ENCODE measurements at places on chromosomes 12 and 14.

GRCh38 chr12:90836689-90837088 lies 118.3 kb downstream of the CCER1 start:
- no peak for DNase-seq

DNA sequence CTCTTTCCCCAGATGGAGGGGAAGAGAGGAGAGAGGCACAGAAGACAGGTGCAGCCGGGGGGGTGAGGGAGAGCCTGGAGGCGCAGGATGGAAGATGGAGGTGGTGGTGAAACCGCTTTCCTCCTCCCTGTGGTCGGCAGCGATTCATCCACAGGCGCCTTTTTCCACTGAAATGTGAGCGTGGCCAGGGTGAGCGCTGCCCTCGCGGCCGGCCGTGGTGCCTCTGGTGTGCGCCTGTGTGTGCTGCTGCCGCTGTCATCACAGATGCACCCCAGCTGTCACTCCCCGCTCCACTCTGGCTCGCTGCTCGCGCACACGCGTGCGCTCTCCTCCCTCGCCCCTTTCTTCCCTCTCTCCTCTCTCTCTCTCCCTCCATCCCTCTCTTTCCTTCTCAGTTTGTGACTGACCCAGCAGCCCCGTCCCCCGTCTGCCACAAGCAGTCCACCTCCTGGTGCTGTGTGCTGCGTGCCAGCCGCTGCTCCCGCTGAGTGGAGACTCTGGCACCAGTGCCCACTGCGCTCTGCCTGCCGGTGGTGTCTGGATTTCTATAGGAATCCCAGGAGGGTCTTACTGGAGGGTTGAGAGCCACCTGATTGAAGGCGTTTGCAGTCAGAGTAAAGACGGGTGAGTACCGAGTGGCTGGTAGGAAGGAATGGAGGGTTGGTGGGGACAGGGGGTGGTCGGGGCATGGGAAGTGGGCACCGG lies at the start of gene LRTM2:
TSS of gene LRTM2 (plus strand) at position 375 of the 705 bp plus-strand sequence. CDS start 7,584 bp downstream, outside the sequence.
- no peak for DNase-seq

DNA sequence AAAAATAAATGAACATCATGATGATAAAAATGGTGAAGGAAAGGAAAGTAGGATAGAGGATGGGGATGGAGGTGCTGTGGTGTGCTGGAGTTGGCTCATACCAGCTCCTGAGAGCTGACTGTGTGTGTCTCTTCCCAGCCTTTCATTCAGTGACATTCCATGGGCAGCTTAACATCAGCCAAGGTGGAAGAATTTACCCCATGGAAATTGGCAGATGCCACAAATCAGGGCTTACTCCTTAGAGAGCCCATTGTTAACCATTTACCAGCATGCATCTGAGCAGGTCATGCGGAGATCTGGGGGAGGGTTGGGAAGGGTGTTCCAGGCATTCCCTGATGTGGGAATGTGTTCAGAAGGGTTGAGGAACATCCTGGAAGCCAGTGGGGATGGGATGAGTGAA lies 164.7 kb upstream of the MYL2 start:
- no peak for DNase-seq

GRCh38 chr12:11812241-11812585 lies 162.7 kb downstream of the ETV6 start:
- no peak for DNase-seq

DNA sequence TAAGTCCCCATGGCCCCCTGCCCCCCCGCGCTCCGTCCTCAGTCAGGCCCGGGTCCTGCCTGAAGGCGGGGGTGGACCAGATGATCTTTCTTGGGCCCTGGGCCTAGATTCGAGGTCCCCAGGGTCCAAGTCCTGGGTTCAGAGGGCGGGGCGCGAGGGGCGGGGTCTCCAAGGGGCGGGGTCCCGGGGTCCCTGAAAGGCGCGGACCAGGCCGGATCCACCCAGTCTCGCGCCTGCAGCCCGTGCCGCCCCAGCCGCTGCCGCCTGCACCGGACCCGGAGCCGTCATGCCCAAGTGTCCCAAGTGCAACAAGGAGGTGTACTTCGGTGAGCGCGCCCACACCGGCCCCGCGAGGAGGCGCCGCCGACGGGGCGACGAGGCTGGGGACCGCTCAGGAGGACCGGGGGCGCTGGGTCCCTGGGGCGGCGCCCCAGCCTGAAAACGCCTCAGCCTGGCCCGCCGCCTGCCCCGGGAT lies 325 bp downstream of the CRIP1 start:
- DNase-seq, result peak; percentile 38

- DNase-seq, result no peak
Observed at GRCh38 chr12:53128780-53129569, 25.7 kb downstream of the SOAT2 start.

DNA sequence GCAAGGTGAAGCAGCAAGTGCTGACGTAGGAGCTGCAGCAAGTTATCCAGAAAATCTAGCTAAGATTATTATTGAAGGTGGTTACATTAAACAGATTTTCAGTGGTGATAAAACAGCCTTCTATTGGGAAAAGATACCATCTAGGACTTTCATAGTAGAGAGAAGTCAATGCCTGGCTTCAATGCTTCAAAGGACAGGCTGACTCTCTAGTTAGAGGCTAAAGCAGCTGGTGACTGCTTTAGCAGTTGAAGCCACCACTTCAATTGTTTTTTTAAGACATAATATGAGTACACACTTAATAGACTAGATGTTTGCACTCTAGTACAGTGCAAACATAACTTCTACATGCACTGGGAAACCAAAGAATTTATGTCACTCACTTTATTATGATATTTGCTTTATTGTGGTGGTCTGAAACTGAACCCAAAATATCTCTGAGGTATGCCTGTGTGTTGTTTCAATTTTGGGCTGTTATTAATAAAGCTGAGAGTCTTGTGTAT lies 1026.9 kb upstream of the FOXG1 start:
- DNase-seq, result no peak

GRCh38 chr12:98737322-98737712 lies 92.2 kb downstream of the APAF1 start:
- DNase-seq, result no peak

DNA sequence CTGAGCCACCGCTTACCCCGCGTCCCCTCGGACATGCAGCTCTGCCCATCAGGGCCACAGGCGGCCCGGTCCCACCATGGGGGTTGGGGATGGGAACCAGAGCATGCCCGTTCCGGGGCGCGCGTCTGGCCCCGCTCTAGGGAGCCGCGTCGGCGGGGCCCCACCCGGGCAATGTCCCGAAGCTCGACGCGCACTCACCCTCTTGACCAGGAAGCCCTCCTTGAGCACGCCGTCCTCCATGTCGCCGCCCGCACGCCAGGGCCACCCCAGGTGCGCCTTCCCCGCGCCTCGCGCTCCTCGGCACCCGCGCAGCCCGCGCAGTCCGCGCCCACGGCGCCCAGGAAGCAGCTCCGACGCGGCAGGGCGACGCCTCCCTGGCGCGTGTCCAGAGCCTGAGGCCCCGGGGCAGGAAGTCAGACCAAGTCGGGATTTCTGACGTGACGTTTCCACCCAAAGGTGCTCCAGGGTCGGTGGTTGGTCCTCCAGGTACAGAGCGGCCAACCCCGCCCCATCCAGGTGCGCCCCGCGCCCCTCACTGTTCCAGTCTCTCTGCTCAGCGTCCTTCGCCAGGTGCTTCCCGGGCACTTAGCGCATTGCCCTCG lies at the start of gene PLEK2:
TSS of gene PLEK2 (minus strand) at position 346 of the 602 bp plus-strand sequence. CDS start at position 240, 106 bp downstream.
- DNase-seq, result peak; percentile 66

DNA sequence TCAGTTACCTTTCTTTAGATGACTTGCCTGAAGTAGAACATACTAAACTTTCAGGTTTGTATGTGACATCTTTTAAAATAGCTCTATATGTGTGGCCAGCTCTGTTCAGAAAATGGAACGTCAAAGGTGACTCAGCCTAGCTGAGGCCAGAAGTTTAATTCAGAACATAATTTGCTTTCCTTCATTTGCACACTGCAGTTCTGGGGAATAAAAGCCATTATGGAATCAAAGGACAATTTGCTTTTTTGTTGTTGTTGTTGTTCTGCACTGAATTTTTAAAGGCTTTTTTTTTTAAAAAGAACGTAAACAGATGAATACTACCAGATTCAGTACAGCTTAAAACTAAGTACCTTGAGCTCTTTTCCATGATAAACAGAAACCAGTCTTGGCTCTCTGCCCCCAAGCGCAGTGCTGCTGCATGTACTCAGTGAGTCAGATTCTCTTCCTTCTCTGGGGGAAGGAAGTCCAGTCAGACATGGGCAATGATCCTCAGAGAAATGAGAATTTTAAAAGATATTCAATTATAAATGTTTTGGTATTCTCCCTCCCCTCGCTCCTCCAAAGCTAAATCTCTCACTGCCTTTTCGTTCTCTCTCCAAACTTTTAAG lies 644.2 kb downstream of the NOVA1 start:
- no peak for DNase-seq

GRCh38 chr14:101819251-101819990 lies 57.9 kb downstream of the PPP2R5C start:
- no peak for DNase-seq

All from ACHN (cell line).